ENCODE measurements at places on chromosomes 2 and 18.

DNA sequence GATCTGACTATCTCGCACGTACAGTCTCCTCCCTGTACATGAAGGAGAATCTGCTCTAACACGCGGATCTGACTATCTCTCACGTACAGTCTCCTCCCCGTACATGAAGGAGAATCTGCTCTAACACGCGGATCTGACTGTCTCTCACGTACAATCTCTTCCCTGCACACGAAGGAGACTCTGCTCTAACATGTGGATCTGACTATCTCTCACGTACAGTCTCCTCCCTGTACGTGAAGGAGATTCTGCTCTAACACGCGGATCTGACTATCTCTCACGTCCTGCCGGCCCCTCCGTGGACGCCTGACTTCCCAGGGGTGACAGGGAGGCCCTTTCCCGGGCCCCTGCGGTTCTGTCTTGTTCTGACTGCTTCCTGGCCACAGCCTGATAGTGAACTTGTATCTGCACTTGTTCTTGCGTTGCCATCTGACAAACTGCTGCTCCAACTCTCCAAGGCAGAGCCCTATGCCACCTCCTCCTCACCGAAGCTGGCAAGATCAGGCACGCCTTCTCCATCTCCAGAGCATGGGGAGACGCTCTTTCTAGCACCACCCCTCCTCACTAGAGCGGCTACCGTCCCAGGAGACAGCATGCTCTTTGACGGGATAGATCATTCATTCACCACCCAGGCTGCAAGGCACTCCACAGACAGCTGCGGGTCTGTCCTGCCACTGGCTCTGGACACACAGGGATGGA is 238.6 kb downstream of the TWIST2 start:
- no peak for DNase-seq

DNA sequence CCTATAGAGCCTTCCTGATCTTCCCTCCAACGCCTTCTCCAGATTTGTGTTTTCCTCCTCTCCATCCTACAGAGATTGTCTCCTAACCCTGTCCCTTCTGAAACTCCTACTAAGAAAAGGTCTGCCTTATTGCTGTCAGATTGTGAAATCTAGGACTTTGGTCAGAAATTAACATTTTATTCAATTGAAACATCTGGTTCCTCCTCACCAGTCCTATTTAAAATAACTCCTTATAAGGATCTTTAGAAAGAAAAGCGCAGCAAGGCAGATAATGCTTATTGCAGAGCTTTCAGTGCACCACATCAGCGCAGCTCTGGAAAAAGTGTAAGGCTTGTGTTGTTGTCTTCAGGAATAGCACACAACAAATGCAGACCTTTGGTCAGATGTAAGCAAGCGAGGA is 477.8 kb upstream of the CHST9 start:
- no peak for DNase-seq

- DNase-seq = no peak
These were observed 53.2 kb downstream of the EEF1B2 start for GRCh38 chr2:206212673-206213513.

DNA sequence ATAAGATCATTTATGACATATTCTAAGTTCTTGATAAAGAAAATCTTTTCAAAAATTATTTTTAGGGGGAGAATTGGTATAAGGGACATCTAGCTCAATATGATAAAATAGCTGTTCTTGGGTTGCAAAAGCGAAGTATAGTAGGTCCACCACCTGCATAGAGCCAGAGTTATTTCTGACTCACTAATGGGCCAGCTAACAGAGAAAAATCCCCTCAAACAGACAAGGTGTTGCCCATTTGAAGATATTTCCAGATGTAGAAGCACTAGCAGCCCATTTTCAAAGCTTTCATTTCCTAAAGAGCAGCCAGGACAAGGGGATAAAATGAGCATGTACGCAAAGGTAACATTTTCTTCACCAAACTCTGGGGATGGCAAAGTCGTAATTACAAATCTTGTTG is 165.7 kb upstream of the FN1 start:
- no peak for DNase-seq

DNA sequence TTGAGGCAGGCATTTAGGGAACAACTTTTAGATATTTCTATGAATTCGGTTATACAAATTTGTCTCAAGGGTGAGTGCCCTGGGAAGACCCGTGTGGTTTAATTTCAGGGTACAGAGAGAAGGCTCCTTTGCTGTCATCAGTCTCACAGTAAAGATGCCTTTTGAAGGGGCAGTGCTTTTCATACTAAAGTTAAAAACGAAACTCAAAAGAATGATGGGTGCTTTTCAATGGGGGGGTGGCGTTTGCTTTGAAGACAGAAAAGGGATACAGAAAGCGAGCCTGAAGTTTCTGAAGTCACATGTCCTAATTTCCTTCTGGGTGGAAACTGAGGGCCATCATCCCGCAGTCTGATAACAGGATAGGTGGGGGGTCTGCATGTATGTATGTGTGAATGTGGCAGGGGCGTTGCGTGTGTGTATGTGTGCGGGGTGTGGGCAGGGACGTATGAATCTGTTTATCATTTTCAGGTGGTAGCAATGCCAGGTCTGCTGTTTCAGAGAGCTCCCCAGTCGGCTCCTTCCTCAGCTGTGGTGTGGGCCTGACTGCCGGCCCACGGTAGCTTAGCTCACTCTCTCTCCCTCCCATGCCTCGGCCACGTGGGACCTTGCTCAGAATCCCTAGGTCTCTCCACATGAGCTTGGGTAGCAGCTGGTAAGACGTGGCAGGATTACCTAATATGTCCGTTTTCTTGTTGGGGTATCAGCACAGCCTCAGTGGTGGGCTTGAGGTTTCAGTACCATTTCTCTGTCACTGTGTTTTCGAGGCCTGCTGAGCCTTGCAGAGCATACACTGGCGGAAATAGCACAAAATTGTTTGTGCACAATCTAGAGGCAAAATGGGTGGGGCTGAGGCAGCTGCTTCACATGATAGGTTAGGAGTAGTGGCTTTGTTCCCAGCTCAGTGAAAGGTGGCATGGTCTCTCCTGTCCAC is 32.7 kb downstream of the ARHGAP25 start:
- no peak for DNase-seq

DNA sequence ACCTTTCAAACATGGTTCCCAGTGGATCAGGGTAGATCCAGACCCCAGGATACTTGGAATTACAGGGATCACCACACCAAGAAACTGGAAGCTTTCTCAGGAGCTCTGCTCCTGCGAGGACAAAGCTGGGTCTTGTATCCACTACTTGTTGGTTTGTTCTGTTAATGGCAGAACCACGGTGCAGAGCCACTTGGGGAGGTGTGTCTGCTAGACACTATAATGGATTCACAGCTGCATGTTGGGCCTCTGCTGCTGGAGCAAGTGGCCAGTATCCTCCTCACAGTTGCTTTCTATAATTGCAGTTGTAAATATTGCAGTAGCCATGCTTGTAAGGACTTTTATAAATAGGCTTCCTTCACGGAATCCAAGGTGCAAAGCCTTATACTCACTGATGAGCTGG is 12.9 kb downstream of the FOSL2 start:
- no peak for DNase-seq

GRCh38 chr2:127219171-127220070 is 678 bp downstream of the CYP27C1 start:
- DNase-seq = peak; percentile 82

GRCh38 chr18:22195052-22195451 is 25.7 kb downstream of the GATA6 start:
- DNase-seq = no peak

DNA sequence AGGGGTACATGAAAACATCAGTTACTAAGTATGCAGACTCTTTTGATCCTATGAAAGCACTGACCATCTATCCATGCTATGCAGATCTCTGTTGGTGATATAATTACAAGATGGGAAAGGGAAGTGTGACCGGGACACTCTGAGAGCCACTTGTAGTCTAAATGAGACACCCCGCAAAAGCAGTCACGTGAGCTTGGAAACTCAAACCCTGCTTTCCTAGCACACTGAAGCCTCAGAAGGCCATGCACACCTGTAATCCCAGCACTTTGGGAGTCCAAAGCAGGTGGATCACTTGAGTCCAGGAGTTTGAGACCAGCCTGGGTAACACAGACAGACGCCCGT is 137.5 kb downstream of the INO80D start:
- no peak for DNase-seq

- DNase-seq = no peak
These were observed 319.8 kb upstream of the GULP1 start for GRCh38 chr2:187971893-187972292.

DNA sequence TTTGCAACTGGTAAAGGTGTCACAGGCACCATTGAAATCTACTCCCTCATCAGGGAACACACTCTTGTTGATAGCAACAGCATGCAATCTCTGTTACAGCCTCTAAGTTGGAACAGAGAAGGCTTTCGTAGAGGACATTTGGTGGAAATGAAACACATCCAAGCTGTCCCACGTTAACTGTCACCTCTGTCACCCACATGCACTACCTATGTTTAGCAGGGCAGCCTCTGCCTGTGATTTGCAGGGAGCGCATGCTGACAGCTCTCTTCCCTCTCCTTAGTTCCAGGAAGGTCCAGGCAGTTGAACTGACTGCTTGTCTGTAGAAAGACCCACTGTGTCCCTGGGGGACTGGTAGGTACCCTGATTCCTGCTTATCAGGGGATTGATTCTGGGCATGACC is 306.8 kb downstream of the GBX2 start:
- DNase-seq = no peak

DNA sequence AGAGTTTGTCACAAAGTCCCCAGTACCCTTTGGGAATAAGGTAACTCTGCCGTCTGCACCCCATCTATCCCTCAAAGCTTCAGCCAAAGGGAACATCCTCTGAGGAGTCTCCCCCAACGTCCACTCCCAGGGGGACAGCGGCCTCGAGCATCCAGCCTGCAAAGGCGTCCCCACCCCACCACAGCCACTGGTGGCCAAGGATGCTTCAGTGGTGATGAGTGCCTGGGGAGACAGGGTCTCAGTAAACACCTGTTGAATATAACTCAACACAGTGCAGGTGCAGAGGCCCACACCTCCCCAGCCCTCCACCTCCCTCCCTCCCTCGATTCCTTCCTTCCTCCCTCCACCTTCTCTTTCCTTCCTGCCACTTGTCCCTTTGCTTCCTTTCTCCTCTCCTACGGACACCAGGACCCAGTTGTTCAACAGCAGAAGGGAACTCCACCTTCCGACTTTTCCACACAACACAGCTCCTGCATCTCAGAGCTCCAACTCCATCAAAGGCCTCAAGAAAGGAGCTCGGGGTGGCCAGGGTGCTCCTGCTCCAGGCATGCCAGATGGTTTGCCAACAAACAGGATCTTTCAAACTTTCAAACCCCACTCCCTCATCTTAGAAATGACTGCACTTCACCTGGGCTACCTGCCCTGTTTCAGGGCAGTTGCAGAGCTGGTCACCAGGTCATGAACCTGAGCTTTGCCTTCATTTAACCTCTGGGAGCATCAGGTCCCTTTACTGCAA is 87.8 kb upstream of the SNTG2 start:
- no peak for DNase-seq

GRCh38 chr18:58900015-58900649 is 35.5 kb downstream of the ZNF532 start:
- no peak for DNase-seq

Data from SK-N-SH (cell line).